Lung (tissue), 17 donors: ENCODE measurements at places on chromosomes 3 and 15. TPM values are rescaled to one million over a fixed set of nuclear protein-coding genes. Genes with fewer than 3 reads are reported as not detected.

The PRICKLE2 gene
- 88.0 TPM for total RNA-seq

The SPINK8 gene
- total RNA-seq = not detected

The MYRIP gene
- 2.5 TPM for total RNA-seq

DNA sequence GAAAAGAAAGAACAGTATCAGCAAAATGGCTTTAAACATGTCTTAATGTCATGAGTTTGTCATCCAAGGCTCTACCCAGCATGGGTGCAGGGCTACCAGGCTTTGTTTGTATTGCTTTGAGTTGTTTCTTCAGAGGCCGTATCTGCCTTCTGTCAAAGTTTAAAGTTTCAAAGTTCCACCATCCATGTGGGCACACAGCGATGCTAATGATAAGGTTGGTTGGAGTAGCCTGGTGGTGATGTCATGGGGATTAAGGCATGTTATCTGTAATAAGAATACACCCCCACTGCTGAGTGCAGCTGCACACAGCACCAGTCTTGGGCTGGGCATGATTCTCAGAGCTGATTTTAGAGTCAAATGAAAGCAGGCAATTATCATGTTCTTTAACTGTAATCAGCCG is 72.0 kb upstream of the LRTM1 start:
- H3K27me3 ChIP-seq = no peaks in the 10 kb centered on the region
- no peak overlapping the region for H3K27ac ChIP-seq
- DNase-seq = no peak
- no peaks in the 10 kb centered on the region for H3K36me3 ChIP-seq
- H3K4me1 ChIP-seq = no peaks in the 10 kb centered on the region

- H3K27ac ChIP-seq = no peak overlapping the region
- no peaks in the 10 kb centered on the region for H3K36me3 ChIP-seq
- DNase-seq = no peak
These were observed 97.1 kb upstream of the CHL1 start for GRCh38 chr3:99506-99905.

DNA sequence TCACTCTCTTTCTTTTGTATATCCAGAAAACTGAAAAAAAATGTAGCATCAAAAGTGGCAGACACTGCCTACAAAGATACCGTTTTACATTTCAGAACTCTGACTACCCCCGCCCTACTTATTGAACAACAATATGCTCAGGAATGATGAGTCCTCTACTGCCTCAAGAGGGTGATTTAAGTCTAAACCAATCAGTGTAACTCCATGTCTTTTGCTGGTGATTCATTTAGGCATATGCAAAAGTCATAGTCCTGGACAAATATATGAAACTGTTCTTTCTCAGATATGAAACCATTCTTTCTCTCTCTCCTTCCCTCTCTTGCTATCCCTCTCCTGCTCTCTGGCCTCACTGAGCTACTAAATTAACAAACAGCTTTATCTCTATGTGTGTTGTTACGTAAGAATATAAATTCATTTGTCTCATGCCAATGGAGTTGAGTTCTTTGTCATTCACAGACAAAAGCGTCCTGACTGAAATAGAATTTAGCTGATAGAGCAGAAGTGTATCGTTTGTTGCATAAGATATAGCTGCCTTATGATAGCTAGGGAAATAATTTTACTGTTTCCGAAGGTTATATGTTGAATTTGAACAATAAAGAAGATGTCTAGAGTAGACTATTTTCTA is 133.7 kb upstream of the OSTN start:
- peak overlapping the region; percentile 9 for H3K27ac ChIP-seq
- DNase-seq = no peak
- H3K27me3 ChIP-seq = no peaks in the 10 kb centered on the region
- no peaks in the 10 kb centered on the region for H3K4me1 ChIP-seq
